ENCODE measurements at places on chromosomes 3 and 15.

- DNase-seq, result no peak
Observed at GRCh38 chr3:53570709-53571108, 76.3 kb downstream of the CACNA1D start.

DNA sequence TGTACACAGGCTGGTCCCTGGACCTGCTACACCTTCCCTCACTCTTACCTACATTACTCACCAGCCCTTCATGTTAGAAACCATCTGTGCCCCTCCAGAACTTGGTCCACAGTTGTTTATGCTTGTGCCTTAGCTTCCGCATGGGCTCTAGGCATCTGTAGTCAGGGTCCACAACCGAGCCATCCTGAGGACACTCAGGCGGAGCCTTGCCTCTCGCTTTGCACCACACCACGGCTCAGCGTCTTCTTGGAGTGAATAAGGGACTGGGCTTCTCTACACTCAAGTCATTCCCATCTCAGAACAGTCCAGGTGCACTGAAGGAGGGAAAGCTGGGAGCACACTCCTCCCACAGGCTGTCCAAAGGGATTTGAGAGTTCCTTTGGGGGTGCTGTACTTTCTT is 97.8 kb downstream of the HMG20A start:
- no peak for DNase-seq

- no peak for DNase-seq
Observed at GRCh38 chr3:123126653-123127052, 59.8 kb downstream of the PDIA5 start.

- DNase-seq, result no peak
Observed at GRCh38 chr3:175179055-175179454, 319.9 kb downstream of the NAALADL2 start.

GRCh38 chr15:75900577-75900976 is 3.1 kb upstream of the FBXO22 start:
- DNase-seq, result no peak

DNA sequence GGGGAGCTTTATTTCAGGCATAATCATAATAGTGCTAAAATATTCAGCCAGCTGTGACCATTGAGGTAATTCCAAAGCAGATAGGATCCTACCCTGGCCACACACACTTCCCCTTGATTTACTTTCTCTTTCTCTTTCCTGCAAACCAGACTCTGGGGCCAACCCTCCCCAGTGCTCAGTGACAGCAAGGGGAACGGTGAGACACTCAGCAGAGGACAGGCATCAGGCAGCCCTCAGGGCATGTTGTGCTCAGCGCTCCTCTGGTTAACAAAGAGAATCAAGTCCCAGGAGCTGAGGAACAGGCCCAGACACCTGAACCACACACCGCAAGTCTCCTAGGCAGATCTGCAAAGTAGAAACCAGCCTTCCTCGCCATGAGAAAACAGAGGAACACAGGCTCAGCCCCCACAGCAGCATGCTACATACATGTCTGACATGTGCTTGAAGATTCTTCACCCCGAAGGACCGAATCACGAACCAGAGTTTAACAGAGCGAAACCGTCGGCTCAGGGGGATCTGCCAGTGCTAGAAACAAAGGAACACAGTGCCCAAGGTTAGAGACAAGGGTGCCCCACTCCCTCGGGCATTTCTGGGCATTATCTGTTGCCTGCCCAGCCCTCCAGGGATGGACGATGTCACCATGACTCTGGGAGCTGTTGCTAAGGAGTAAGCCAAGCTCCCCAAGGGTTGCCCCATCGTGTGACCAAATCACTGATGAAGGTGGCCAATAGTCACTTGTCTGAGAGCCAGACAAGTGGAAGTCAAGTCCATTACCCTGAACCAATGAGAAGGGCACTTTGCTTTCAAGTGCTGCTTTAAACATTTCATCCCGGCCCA is 17.5 kb downstream of the HDC start:
- DNase-seq, result no peak

- DNase-seq, result no peak
Observed at GRCh38 chr15:67101911-67102598, 36.7 kb downstream of the SMAD3 start.
